ENCODE measurements at places on chromosomes 3 and 15. TPM values are rescaled to one million over a fixed set of nuclear protein-coding genes. Genes with fewer than 3 reads are reported as not detected.

- H3K36me3 ChIP-seq: no peaks in the 10 kb centered on the region
- no peaks in the 10 kb centered on the region for H3K4me1 ChIP-seq
- no peak for DNase-seq
These were observed 465.0 kb downstream of the PLOD2 start for GRCh38 chr3:145696011-145696410.

DNA sequence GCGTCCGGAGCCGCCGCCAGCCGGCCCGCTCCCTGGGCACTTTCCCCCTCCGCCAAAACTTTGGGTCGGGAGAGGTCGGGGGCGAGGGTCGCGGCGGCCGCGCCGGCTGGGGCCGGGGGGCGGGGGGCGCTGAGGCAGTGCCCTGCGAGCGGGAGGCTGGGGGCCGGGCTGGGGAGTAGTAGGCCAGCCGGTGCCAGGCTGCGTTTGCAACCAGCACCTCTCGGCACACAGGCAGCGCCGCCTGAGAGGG lies 452 bp downstream of the BBX start:
- peak overlapping the region; percentile 97 for H3K27ac ChIP-seq
- no peaks in the 10 kb centered on the region for H3K36me3 ChIP-seq
- H3K4me1 ChIP-seq: peaks cover 8% of the 10 kb centered on the region

DNA sequence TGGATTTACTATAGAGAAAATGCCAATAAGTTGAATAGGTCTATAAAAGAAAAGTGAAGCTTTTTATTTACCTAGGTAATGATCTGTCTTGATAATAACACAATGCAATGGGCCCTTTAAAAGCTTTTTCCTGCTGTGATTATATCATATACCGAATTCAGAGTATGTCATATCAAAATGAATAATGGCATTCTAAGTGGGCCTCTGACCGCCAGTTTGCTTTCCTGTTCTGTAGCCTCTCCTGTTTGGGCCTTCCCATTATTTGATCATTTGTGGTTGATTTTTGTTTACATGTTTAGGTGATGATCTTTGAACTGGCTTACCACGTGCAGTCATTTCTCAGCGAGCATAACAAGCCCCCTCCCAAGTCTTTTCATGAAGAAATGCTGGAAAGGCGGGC lies 14.9 kb downstream of the EIF2AK4 start:
- H3K4me3 ChIP-seq: no peak overlapping the region
- no peak for DNase-seq
- H3K27me3 ChIP-seq: no peaks in the 10 kb centered on the region
- H3K27ac ChIP-seq: no peak overlapping the region

DNA sequence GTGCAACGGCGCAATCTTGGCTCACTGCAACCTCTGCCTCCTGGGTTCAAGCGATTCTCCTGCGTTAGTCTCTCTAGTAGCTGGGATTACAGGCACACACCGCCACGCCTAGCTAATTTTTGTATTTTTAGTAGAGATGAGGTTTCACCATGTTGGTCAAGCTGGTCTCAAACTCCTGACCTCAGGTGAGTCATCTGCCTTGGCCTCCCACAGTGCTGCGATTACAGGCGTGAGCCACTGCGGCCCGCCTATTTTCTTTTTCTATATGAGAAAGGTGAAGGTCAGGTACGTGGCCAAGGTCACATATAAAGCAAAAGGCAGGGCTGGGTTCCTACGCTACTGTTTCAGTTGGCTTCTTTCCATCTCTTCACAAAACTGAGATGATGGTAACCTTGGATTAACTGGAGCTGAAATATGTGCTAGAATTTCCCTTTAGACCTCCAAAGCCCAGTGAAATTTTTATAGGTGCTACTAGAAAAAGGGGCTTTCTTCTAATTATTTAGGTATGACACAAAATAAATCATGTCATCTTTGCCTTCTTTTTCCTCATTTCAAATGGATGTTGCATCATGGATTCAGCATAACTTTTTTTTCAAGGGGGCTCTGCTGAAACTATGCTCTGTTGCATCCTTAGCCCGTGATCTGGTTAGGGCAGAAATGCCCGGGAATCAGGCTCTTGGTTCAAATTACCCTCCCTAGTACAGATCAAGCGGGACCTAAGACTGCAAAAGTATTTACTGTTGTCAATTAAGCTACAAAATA lies 68.5 kb downstream of the MYO1E start:
- H3K27me3 ChIP-seq: no peaks in the 10 kb centered on the region
- H3K27ac ChIP-seq: no peak overlapping the region
- no peaks in the 10 kb centered on the region for H3K36me3 ChIP-seq
- no peak for DNase-seq

DNA sequence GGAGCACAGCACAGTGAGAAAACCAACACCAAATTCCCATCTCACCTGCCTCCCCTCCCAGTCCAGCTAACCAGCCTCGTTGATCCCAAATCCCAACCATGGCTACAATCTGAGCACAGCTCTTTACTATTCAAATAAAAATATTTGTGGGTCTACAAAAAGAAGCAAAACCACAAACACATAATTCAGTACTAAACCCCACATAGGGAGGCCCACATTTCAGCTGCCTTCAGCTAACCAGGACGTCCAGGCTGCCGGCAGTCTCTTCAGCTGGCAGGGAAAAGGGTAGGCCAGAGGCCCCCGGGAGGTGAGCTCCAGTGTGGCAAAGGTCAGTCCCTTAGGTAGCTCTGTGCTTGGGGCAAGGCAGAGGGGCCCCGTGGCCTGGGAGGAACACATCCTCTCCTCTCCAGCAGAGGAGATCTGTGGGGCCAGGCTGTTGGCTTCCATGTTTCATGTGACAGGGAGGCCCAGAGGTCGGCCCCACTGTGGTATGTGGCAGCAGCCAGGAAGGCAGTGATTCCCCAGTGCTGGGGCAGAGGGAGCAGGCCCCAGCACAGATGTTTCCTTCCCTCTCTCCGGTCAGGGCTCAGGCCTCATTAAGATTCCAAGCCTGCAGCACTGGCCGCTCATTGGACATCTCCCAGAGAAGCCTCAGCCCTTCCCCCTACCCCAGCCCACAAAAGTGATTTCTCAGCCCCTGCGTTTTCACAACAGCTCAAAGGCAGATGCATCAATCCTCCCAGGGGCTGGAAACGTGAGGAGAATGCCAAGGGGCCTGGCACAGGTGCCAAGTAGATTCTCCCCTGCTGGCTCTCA lies 381.4 kb downstream of the NTRK3 start:
- H3K4me3 ChIP-seq: no peak overlapping the region
- no peak overlapping the region for H3K27ac ChIP-seq
- no peak for DNase-seq
- no peaks in the 10 kb centered on the region for H3K4me1 ChIP-seq

COLQ gene
- total RNA-seq: 1.0 TPM

PKM gene
- 219 TPM for total RNA-seq

FANCD2OS gene
- total RNA-seq: not detected

GHSR gene
- 0.22 TPM for total RNA-seq

ACKR4 gene
- total RNA-seq: 0.91 TPM
